ENCODE measurements at places on chromosomes 2 and 18. TPM values are rescaled to one million over a fixed set of nuclear protein-coding genes. Genes with fewer than 3 reads are reported as not detected.

ARHGAP25 gene
- 2.8 TPM for total RNA-seq

GPR45 gene
- total RNA-seq = not detected

OTOF gene
- not detected for total RNA-seq

DSC2 gene
- 11.2 TPM for total RNA-seq

CXCR1 gene
- not detected for total RNA-seq

TMEM178A gene
- total RNA-seq = 7.9 TPM

DNA sequence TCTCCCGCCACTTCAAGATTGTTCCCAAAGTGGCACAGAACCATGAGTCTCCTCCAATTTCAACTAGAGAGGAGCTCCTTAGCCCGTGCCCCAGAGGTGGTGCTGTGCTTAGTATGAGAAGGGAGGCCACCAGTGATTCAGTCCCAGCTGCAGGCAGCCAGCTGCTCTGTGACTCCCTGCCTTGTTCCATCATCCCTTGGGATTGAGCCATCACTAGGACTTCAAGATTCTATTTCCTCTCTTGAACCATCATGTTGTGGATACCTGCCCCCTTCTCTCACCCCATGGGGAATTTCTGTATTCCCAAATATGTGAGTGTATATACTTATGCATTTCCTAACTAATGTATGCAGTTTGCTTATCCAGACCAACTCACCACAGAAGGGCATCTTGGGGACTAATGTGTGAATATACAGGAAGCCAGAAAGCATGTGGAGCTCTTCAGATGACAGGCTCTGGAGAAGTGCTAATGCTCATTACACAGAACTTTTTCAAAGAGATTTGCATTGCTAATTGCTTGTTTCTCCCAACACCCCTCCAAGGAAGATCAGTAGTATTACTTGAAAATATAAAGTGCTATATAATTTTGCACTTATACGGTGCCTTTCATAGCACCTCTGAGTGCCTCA, 111.0 kb upstream of the MAP3K20 start:
- H3K27me3 ChIP-seq = no peaks in the 10 kb centered on the region
- no peaks in the 10 kb centered on the region for H3K36me3 ChIP-seq
- DNase-seq = no peak
- no peak overlapping the region for H3K4me3 ChIP-seq
- H3K4me1 ChIP-seq = peaks cover 10% of the 10 kb centered on the region
- H3K27ac ChIP-seq = no peak overlapping the region

- no peaks in the 10 kb centered on the region for H3K36me3 ChIP-seq
- H3K27me3 ChIP-seq = no peaks in the 10 kb centered on the region
- no peak overlapping the region for H3K4me3 ChIP-seq
Observed at GRCh38 chr18:70907673-70908072, 618.8 kb downstream of the SOCS6 start.

GRCh38 chr2:218418717-218419458, at the start of gene VIL1:
VIL1 (plus strand) TSS chr2:218419123; CDS start chr2:218423779, 4,656 bp downstream.
- no peak within 1 kb of the TSS for H3K4me3 ChIP-seq
- no peak within 1 kb of the TSS for H3K27ac ChIP-seq
- peak; percentile 89 for DNase-seq
- peaks cover 6% of the 10 kb centered on the region for H3K4me1 ChIP-seq
- H3K36me3 ChIP-seq = no peaks in the 10 kb centered on the region
- no peaks in the 10 kb centered on the region for H3K27me3 ChIP-seq

DNA sequence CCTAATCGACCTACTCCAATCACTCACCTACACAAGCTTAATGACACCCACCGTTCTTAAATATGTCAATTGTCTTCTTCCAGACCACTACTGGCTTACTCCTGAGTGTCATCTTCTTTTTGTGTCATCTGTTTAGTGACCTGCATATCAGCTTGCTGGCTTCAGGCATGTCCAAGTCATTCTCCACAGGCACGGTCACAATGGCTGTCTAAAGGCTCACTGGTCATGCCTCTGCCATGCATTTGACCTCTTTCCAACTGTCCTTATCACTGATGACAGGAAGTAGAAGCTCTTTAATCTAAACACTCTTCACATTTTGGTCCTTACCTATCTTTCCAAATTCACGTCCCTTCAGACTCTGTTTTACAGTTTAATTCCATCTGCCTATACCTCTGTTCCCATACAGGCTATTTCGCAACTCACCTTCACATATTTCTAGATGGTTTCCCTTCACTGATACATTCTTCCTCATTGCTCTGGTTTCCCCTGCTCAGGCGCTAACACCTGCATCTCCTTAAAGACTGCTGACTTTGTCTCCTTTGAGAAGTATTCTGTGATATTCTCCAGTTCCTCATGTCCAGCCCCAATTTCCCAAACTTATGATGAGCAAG, 217.5 kb downstream of the TRIB2 start:
- H3K27ac ChIP-seq = no peak overlapping the region
- H3K4me3 ChIP-seq = no peak overlapping the region

DNA sequence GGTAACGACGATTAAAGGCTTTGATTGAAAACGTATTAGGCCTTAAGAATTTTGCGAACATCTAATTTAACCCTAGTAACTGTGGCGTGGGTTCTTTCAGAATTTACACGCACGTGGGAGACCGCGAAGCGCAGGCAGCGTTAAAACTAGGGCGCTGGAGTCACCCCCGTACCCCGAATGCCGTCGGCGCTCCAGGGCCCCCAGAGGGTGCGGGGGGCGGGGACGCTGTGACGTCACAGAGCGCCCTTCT, 673 bp upstream of the SMCHD1 start:
- no peaks in the 10 kb centered on the region for H3K27me3 ChIP-seq
- DNase-seq = peak; percentile 64
- peak overlapping the region; percentile 89 for H3K4me3 ChIP-seq
- no peaks in the 10 kb centered on the region for H3K36me3 ChIP-seq

DNA sequence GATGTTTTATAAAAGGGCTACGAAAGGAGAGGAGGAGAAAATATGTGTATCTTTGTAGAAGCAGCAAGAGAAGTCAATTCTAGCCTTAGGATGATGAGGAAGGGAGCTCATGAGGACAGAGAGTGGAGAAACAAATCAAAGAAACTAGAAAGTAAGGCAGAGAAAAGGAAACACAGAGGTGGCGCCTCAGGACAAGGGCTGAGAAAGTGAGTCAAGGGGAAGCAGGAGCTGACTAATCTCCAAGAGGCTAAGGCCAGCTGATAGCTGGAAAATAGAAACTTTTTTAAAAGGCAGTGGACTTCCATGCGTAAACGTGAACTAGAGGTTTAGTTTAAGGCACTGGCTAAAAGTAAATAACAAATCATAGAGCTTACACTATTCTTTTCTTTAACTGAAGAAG, 173.3 kb downstream of the ANKRD44 start:
- DNase-seq = no peak
- H3K36me3 ChIP-seq = no peaks in the 10 kb centered on the region
- peaks cover 8% of the 10 kb centered on the region for H3K4me1 ChIP-seq
- no peaks in the 10 kb centered on the region for H3K27me3 ChIP-seq
- H3K27ac ChIP-seq = no peak overlapping the region

- DNase-seq = no peak
- H3K36me3 ChIP-seq = no peaks in the 10 kb centered on the region
- H3K4me1 ChIP-seq = no peaks in the 10 kb centered on the region
Observed at GRCh38 chr2:179017773-179018357, 32.1 kb downstream of the CCDC141 start.

GRCh38 chr2:5374762-5375161, 317.4 kb upstream of the SOX11 start:
- H3K4me3 ChIP-seq = no peak overlapping the region
- no peaks in the 10 kb centered on the region for H3K27me3 ChIP-seq
- no peaks in the 10 kb centered on the region for H3K36me3 ChIP-seq
- H3K4me1 ChIP-seq = no peaks in the 10 kb centered on the region
- H3K27ac ChIP-seq = no peak overlapping the region

GRCh38 chr18:49623571-49623970, 61.7 kb downstream of the LIPG start:
- H3K36me3 ChIP-seq = no peaks in the 10 kb centered on the region
- no peak for DNase-seq
- no peak overlapping the region for H3K4me3 ChIP-seq
- H3K4me1 ChIP-seq = peaks cover 13% of the 10 kb centered on the region
- no peaks in the 10 kb centered on the region for H3K27me3 ChIP-seq
- no peak overlapping the region for H3K27ac ChIP-seq

DNA sequence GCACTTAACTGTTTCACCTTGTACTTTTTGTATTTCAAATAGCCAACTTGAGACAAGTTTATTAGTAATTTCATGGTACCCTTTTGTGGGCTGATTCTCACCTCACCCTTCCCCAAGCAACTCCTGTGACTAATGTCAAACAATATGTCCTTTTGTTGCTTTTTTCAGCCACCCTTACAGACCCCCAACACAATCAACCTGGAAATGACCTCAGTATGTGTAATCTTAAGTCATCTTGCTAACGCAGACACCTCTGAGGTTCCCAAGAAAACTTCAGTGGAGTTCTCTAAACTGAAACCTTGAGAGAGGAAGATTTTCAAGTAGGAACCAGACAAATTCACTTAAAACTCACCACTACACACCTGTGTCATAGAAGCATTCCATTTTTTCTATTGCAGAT, 69.5 kb downstream of the KYNU start:
- no peak for DNase-seq
- no peaks in the 10 kb centered on the region for H3K27me3 ChIP-seq
- no peaks in the 10 kb centered on the region for H3K4me1 ChIP-seq
- no peak overlapping the region for H3K4me3 ChIP-seq

- DNase-seq = no peak
- H3K4me3 ChIP-seq = no peak overlapping the region
- H3K4me1 ChIP-seq = no peaks in the 10 kb centered on the region
- no peaks in the 10 kb centered on the region for H3K36me3 ChIP-seq
- H3K27me3 ChIP-seq = no peaks in the 10 kb centered on the region
Observed at GRCh38 chr18:24586662-24587360, 126.4 kb downstream of the HRH4 start.

- H3K27me3 ChIP-seq = peaks cover 21% of the 10 kb centered on the region
- peaks cover 33% of the 10 kb centered on the region for H3K4me1 ChIP-seq
- H3K27ac ChIP-seq = peak overlapping the region; percentile 95
Observed at GRCh38 chr2:144524118-144525009, 4.4 kb upstream of the ZEB2 start.

Data from stomach (tissue), 19 donors.